ENCODE measurements at places on chromosomes 4 and X.

DNA sequence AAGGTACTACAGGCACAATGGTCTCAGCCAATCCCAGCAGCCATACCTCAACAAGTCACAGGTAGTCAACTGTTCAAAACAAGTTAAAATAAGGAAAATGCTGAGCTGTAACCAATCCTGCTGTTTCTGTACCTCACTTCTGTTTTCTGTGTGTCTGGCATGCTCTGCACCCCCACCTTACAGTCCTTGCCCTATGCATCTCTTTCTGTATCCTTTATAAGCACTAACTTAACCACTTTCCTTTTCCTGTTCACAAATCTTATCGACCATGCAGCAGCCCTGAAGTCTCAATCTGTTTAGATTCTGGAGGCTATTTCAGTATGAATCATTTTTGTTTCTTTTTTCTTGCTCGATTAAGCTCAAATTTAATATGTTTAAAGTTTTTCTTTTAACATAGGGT is 12.5 kb upstream of the FAM13A start:
- no peak for DNase-seq

DNA sequence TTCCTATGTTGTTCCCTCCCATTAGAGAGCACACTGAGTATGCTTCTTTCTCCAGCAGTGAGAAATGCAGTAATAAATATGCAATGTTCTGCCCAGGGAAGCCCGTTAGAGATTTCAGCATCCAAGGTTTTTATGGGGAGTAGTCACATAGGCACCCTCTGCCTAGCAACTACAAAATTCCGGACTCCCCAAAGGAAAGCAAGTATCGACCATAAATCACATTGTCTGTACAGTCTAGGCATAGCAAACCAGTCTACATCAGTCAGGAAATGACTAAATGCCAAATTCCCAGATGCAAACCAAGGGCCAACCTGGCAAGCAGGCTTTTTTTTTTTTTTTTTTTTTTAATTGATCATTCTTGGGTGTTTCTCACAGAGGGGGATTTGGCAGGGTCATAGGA is 34.8 kb downstream of the GPR101 start:
- no peak for DNase-seq

GRCh38 chr4:188714501-188714900 is 575.3 kb downstream of the TRIML1 start:
- no peak for DNase-seq

GRCh38 chrX:100649550-100650356 is 5.8 kb downstream of the SRPX2 start:
- DNase-seq = no peak

DNA sequence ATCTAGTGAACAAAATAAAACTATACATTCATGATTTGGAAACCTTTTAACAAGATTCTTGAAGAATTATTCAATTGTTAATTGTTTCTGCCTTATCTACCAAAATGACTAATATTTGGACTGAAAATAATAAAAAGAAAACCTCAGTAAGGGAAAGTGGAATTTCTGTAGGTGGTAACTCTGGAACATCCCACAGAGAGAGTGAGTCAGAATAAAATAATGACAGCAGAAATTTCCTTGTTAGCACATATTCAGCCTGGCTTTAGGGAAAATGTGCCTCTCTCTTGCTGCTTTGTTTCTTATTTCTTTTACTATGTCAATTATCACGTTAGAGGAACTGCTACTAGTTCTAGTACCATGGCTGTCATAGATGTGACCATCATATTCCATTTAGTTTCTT is 421.5 kb upstream of the GNPDA2 start:
- no peak for DNase-seq

DNA sequence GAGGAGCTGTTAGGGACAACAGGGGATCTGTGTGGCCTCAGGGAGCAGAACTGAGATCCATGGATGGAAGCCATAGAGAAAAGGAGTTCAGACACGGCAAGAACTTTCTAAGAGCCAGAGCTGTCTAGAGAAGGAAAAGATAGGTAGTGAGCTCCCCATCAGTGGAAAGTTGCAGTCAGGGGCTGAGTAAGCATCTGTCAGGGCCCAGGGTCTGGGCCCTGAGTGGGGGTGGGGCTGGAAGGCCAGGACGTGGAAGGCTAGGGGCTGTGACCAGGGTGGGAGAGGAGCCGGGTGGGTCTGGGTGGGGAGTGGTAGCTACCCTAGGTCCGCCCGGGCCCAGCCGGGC is 324 bp upstream of the MSN start:
- no peak for DNase-seq

DNA sequence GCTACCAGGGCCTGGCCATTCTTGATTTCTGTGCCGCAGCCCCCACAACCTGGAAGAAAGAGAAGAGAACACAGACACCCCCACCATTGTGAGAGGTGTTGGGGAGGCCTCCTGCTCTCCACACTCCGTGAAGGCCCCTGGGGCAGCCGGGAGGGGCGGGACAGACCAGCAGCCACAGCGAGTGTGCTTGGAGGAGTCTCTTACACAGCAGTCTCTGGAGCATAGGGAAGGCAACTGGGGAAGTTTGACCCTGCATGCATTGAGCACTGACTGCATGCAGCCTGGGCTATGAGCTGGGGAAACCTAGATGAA is 77.9 kb downstream of the ABLIM2 start:
- DNase-seq = no peak

GRCh38 chr4:146510942-146511341 is 10.8 kb downstream of the SLC10A7 start:
- DNase-seq = no peak

- no peak for DNase-seq
Observed at GRCh38 chr4:177236886-177237285, 72.8 kb upstream of the NEIL3 start.

DNA sequence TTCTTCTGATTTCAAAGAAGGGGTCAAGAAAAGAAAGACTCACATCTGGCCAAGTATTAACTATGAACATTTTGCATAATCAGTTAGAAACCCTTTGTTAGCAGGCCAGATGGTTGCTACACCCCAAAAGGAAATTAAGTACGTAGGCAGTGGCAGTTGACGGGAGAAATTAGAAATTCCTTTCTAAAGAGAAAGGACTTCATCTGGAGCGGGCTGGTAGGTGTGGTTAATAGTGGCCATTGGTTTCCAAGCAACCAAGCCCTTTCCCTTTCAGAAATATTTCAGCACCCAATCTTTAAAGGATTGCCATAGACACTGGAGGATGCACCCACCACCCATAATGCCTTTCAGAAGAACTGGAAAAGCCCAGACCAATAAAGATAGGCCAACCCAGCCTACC is 235.7 kb upstream of the LDB2 start:
- no peak for DNase-seq

DNA sequence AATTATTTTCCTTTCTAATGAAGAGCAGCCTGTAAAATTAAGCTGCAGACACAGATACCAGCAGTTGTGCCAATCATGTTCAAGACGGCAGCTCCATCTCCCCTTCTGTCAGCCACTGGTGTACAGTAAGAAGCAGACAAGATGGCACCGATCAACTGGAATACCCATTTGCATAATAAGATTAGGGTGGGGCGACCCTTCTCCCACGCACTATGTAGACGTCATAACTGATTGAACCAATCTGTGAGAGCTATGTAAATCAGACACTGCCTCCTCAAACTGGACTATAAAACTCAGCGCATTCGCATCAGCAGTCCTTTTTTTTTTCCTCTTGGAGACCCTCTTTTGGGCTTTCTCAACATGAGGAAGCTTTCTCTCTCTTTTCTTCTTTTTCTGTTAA is 40.4 kb upstream of the INTS6L start:
- no peak for DNase-seq

- DNase-seq = no peak
Observed at GRCh38 chr4:82890528-82890900, 439 bp downstream of the SEC31A start.

DNA sequence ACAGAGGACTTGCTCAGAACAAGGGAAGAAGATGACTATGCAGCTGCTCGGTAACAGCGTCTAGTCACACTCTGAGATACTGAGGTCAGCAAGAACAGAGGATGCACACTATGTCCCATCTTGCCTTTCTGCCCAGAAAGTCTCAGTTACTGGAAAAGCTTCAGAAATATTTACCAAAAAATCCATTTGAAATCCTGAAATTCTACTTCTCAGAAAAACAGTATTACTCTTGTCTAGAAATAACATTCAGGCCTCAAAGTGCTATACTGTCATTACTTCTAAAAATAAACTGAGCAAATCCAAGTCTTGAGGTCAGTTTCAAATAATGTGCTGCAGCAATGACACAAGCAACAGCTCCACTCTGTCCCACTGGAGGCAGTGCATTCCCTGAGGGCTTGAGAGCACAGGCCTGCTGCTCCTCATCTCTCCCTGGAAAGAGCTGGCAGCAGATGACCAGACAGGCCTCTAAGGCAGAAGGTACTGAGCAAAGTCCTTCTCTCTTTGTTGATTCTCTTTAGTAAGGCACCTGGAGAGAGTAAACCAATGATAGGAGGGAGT is 76.9 kb downstream of the CAMK2D start:
- no peak for DNase-seq

DNA sequence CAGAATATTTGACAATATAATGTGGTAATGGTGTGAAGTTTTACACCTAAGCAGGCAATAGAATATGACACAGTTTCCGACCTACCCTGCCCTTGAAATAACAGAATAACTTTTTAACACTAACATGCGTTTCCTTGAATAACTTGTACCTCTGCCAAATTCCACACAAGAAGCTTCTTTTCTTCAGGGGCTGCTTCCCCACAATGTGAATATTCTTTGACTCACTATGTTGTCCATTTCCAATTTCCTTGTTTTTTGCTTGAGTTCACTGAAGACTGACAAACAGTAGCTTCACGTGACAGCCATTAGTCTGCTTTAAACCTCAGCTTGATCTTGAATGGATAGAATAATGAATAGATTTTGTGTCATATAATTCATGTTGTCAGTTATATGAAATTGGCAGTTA is 14.3 kb downstream of the SHROOM3 start:
- no peak for DNase-seq

DNA sequence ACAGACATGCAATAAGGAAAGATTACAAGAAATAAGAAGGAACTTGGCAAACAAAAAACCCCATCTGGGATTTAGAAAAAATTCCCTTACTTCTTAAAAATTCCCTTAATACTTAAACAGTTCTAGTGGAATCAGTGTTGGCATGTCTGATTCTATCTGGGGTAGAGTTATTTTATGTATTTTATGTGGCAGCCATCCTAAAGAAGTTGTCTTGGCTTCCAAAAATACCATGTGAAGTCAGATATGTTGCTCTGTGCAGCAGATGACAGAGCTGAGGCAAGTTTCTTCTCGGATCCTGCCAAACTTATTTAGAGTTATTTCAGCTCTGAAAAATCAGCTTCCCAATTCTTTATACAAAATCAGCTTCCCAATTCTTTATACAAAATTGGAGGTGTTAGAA is 14.7 kb downstream of the YY2 start:
- no peak for DNase-seq

- no peak for DNase-seq
Observed at GRCh38 chr4:125547836-125548235, 233.1 kb downstream of the FAT4 start.

GRCh38 chr4:176357359-176358082 is 37.8 kb downstream of the SPCS3 start:
- DNase-seq = no peak

DNA sequence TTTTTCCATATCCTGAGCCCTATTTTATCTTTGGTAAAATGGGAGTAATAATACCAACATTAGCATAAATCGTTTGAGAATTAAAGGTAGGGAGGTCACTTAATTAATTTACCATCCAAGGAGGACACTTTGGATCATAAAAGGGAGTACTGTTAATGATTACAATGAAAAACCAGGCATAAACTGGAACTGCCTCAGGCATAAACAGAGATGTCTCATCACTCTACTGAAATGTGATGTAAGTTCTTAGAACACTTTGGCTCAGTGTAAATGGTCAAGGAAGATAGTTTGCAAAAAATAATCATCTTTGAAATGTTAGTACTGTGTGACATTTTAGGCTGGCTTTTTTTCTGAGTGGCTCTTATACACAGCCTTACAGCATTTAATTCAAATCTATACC is 268.7 kb downstream of the SLC39A8 start:
- DNase-seq = no peak

DNA sequence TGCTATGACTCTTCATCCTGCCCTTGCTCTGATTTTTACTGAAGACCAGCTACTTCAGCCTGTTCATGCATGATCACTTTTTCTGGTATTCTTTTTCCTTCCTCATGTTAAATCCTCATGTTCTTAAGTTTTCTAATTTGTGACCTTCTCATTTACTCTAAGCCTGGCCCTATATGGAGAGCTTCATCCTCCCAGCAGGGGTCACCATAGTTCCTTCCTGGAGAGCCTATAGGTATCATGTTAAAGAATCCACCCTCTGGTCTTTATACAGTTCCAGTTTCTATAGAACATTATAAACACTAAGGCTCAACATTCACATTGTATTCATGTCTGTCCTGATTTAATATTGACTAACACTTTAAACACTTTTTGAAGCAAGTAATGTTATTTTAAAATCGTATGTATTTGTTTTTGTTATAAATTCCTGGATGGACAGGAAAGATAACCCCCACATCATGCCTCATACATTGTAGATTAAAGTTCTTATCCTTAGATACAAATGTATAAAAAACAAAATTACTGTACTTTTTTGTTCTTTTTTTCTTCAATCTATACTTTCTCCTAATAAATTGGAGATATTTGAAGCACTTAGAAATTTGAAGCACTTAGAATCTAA is 53.8 kb upstream of the OTUD4 start:
- peak; percentile 64 for DNase-seq

- no peak for DNase-seq
Observed at GRCh38 chrX:6067600-6067999, 161.1 kb downstream of the NLGN4X start.

DNA sequence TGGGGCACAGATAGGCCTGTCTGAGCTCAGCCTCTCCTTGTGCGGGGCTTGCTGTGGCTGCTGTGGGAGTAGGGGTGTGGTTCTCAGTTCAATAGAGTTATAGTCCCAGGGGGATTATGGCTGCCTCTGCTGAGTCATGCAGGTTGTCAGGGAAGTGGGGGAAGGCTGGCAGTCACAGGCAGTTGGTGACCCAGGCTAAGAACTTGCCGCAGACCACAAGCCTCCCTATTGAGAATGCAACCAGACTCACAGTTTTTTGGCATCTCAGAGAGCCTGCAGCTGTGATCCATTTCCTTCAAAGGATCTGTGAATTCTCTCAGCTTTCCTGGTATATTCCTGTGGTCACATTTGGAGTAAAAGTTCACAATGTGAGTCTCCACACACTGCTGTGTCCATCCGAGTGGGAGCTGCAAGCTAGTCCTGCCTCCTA is 364.9 kb downstream of the ZNF674 start:
- DNase-seq = no peak
